ENCODE measurements at places on chromosomes 3 and 15.

GRCh38 chr15:80496096-80496495, 91.9 kb downstream of the ARNT2 start:
- no peak for DNase-seq

DNA sequence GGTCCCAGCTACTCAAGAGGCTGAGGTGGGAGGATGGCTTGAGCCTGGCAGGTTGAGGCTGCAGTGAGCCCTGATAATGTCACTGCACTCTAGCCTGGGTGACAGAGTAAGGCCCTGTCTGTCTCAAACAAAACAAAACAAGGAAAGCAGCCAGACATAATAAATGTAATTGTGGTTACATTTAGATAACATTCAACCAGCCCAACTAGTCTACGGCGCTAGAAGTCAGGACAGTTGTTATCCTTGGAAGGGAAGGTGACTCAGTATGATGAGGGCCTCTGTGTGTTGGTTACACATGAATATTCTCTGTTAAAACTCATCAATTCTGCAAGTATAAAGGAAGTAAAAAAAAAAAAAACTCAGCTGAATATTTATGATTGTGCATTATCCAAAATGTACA, 27.0 kb upstream of the CSPG5 start:
- peak; percentile 51 for DNase-seq

DNA sequence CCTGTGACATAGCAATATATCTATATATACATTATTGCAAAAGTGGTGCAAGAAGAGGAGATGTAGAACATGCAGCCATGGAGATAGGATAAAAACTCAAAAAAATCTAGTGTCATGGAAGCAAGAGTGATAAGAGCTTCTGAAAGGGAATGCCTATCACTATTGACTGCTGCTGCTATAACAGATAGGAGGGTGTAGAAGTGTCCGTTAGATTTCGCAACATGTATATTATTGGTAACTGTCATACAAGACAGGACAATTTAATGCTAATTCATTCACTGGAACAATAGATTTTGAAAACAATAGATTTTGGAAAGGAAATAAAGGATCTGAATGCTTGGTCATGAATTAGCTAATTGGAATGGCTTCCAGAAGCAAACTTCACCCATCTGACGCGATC, 224.5 kb downstream of the ZNF385D start:
- DNase-seq, result no peak

DNA sequence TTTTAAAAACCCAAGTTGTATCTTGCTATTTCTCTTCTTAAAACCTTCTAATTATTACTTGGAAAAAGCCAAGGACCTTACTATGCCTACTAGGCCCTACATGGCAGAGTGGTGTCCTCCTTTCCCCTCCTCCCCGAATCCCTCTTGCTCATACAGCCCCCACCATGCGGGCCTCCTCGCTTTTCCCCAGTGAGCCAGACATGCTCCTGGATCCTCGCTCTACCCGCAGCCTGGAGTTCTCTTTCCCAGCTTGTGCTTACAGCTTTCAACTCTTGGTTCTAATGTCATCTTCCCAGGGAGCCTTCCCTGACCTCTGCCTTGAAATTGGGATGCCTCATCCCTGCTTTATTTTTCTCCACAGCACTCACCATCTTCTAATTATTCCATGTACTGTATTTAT, 111.8 kb upstream of the TLE3 start:
- no peak for DNase-seq

DNA sequence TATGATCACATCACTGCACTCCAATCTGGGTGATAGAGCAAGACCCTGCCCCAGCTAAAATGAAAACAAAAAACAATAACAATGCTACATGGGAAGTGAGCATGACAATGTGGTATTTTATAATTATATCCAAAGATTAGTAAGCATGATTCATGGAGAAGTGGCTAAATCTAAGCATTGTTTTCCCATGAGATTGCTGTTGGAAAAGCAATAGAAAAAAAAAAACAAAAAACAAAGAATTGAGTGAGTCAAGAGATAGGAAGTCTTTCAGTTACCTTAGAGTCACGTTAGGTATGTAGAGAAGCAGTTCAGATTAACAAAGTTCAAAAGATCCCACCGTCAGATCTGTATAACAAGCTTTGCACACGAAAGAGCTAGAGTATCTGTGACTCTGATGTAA, 210.3 kb upstream of the CNTN6 start:
- DNase-seq, result peak; percentile 62

DNA sequence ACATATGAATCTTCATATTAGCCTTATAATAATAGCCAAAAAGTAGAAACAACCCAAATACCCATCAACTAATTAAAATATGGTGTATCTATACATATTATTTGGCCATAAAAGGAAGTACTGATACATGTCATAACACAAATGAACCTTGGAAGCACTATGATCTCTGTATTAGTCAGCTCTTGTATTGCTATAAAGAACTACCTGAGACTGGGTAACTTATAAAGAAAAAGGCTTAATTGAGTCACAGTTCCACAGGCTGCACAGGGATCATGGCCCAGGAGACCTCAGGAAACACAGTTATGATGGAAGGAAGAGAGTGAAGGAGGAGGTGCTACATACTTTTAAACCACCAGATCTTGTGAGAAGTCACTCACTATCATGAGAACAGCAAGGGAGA, 16.0 kb upstream of the CCR2 start:
- DNase-seq, result no peak

DNA sequence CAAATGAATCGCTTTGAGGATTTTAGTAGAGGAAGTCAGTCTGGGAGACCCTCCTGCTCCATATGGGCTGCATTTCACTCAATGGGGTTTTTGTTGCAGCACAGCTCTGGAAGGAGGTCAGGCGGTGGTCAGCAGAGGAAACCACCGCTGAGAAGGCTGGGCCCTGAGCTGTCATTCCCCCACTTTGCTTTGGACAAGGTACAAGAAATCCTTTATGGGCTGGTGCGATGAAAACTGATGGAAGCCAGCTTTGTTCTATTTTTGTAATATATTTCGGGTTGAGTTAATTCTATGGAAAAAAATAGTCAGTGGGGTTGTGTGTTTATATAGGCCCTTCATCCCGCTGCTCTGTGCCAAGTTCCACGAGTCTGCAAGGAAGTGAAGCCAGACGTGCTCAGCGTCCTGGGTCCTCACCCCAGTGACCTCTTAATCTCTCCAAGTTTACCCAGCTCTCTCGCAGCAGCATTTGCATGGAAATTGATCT, 157.1 kb upstream of the TMC3 start:
- DNase-seq, result no peak

GRCh38 chr3:104436506-104436905, 930.2 kb upstream of the ALCAM start:
- DNase-seq, result no peak

GRCh38 chr3:136093771-136094170, 102.4 kb downstream of the MSL2 start:
- DNase-seq, result no peak

GRCh38 chr3:134790065-134790464, 5.0 kb upstream of the EPHB1 start:
- no peak for DNase-seq

GRCh38 chr3:189195302-189195701, 23.5 kb downstream of the TPRG1 start:
- DNase-seq, result no peak

- DNase-seq, result no peak
These were observed 25.3 kb upstream of the VPS33B start for GRCh38 chr15:91047545-91048199.

- DNase-seq, result no peak
These were observed 504.4 kb downstream of the GABRG3 start for GRCh38 chr15:27475395-27475794.

- no peak for DNase-seq
These were observed 152.3 kb downstream of the CACNA1D start for GRCh38 chr3:53646723-53647122.

GRCh38 chr3:69079269-69080159, 651 bp downstream of the UBA3 start:
- peak; percentile 59 for DNase-seq

DNA sequence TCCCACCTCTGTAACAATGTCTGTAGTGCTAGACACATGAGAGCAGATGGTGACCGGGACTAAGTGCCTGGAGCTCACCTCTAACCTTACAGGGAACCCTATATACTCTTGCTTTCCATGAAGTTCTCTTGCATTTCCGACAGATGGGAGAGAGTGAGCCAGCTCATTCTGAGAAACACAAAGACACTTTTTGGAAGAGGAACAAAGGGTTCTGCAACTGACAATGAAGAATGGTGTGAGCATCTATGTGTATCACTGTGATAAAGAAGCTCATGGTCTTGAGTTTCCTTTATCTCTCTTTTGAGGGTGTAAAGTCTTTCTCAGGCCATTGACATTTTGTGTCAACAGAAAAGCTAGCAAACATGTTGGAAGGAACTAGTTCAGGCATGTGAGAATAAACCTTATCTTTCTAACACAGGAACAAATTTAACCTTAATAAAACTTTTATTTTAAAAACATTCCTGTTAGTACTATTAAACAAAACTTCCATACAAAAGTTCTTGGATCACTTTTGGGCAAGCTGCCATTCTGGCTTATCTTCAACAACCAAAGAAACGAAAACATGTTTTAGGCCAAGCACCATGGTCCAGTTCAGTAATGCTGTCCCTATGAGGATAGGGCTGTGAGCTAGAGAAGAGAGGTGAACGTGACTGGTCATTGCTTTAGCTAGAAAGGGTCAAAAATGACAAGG, 142.7 kb downstream of the THRB start:
- peak; percentile 24 for DNase-seq

- DNase-seq, result peak; percentile 38
These were observed 37.7 kb upstream of the PRR20G start for GRCh38 chr3:127325629-127325961.

DNA sequence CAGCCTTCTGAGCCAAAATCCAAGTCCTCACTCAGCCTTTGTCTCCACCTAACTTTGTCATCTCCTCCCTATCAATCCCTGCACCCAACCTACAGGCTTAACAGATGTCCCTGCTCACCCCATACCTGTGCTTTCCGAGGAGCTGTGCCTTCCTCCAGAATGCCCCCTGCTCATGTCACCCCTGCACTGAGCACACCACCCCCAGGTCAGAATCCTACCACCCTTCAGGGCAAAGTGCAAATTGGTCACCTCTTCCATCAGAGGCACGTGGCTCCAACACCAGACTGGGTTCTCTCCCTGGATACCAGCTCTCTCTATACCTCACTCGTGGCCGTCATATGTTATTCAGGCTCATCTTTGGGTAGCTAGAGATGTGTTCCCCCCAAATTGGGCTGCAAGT, 29.8 kb downstream of the HOMER2 start:
- DNase-seq, result no peak

GRCh38 chr3:74842649-74843048, 228.2 kb upstream of the CNTN3 start:
- DNase-seq, result no peak

GRCh38 chr15:70576696-70577095, 186.7 kb downstream of the UACA start:
- DNase-seq, result peak; percentile 44

- no peak for DNase-seq
These were observed 3.3 kb downstream of the CHAC1 start for GRCh38 chr15:40956541-40956982.

- peak; percentile 79 for DNase-seq
These were observed 314.8 kb upstream of the CTDSPL start for GRCh38 chr3:37546876-37547275.

DNA sequence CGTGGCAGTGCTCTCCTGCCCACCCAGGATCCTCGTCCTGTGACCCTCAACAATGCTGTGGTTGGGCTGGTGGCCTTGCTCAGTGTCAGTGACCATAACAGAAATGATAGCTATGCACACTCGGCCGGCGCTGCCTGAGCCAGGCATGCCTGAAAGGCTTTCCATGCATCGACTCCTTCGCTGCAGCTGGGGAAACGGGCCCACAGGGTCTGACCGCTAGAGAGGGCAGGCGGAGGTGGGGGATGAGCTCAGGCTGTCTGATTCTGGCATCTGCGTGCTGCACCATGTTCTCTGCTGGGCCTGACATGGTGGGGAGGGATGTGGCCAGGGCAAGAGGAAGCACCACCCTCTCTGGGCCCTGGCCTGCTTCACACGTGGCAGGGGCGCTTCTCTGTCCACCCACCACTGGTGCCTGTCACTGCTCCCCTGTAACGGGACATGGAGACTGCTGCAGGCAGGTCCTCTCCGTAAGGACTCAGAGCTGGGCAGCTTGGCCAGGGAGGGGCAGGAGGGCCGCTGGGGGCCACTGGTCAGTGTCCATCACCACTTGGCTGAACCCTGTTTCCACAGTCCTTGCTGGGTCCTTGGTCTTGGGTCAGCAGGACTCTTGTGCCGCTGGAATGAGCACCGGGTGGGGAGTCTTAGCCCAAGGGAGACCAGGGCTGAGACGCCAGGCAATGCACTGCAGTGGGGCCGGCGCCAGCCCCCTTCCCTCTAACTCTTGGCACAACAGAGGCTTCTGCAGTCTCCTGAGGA, 64.1 kb upstream of the RPL32 start:
- no peak for DNase-seq

DNA sequence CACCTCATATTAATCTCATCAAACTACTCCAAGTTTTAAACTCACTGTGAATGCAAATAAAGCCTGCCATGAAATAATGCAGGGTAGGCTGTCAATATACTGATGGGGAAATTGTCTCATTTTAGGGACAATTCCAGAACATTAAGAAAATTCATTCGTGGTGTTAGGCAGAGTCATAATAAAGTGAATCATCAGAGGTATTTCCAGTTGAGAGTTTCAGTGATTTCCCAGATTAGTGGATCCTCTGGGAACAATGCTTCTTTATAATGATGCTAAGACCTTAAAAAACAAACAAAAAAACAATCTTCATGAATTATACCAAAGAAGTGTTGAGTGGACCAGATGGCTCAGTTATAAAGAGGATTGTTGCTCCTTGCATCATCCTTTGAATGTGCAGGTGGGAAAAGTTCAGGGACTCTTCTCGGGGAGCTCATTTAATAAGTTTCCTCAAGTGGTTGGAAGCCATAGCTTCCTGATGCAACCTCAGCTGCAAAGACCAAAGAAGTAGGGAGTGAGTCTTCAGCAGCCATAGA, 360.9 kb upstream of the TRIM42 start:
- DNase-seq, result no peak

DNA sequence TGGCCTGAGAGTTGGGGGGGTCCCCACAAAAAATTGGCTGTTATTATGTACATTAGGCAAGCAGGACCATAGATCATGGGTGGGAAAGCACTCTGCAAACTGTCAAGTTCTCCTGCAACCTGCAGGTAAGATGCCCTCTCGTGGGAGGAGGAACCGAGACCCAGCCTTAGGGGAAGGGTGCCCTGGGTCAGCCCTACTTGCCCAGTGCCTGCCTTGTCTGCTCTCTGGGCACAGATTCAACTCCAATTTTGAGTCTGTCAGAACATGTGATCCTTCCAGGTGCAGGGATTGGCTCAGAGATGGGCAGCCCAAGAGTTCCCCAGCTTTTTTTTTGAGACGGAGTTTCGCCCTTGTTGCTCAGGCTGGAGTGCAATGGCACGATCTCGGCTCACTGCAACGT, 99.2 kb downstream of the PLXNA1 start:
- DNase-seq, result no peak
